Left hindlimb (tissue), 1 donor: ENCODE measurements at places on chromosomes 6 and 20.

- DNase-seq = peak; percentile 57
Observed at GRCh38 chr6:144006736-144007477, 1.2 kb downstream of the PLAGL1 start.

DNA sequence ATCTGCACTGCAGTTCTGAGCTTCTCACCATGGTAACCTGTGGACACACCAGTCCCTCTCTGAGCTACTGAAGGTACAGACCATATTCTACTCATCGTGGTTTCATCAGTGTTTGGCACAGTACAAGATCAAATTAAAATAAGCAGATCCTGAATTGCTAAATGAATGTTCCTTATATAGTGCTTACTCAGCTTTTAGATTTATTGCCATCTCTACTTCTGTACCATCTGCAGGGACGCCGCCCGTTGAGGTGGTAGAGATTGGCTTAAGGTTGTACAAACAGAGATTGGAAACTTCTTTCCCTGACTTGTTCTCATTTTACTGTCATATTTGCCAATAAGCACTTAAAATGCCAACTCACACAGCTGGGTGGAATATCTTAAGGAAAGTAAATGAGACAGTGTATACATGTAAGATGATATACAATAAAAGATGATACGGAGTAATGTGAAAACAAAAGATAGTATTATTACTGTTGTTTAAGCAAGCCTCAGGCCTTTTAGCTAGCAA, 223.4 kb upstream of the FOXQ1 start:
- no peak for DNase-seq

GRCh38 chr20:38680500-38681306, 43.6 kb upstream of the SLC32A1 start:
- no peak for DNase-seq

DNA sequence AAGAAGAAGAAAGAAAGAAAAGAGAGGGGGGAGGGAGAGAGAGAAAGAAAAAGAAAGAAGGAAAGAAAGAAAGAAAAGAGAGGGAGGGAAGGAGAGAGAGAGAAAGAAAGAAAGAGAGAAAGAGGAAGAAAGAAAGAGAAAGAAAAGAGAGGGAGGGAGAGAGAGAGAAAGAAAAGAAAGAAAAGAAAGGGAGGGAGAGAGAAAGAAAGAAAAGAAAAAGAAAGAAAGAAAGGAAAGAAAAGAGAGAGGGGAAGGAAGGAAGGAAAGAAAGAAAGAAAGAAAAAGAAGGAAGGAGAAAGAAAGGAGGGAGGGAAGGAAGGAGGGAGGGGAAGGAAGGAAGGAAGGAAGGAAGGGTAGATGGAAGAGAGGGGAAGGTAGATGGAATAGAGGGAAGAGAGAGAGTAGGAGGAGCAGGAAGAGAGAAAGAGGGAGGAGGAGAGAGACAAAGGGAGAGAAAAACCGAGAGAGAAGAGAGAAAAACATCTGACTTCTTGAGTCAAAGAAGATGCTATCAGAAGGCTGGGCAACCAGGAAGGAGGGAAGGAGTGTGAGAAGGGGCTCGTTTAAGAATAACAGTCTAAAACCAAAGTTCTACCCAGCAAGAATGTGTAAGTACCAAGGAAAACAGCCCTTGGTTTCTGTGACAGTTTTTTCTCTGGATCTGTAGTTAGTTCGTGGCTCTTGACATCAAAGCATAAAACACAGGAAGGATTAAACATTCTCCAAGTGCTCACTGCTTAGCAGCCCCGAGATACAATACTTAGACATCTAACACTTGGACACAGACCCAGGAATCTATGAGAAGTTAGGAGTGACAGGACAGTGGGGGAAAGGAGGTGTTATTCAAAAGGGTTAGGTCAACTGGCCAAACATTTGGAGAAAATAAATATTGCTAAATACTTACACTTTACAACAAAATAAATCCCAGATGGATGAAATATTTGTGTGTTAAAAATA, 131.9 kb upstream of the STMND1 start:
- no peak for DNase-seq

GRCh38 chr6:21384216-21384615, 209.3 kb upstream of the SOX4 start:
- DNase-seq = no peak

GRCh38 chr6:30348957-30349356, 4.0 kb downstream of the RPP21 start:
- no peak for DNase-seq

DNA sequence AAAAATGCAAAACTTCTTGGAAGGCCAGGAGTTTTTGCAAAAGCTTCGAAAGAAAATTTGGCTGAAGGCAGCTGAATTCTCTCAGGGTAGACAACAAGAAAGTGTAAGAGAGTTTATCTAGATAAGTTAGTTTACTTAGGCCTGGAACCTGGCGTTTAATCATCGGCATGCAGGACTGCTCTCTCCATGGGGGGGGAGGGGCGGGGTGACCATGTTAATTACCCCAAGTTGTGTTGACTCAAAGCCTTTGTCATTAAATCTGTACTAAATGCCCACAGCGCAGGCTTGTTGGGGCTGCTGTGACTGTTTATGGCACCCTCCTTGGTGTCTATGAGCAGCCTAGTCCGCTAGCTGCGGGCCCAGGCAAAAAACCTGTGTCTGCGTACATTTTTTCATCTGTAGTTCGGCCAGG, 20.1 kb upstream of the ZNF451 start:
- no peak for DNase-seq

DNA sequence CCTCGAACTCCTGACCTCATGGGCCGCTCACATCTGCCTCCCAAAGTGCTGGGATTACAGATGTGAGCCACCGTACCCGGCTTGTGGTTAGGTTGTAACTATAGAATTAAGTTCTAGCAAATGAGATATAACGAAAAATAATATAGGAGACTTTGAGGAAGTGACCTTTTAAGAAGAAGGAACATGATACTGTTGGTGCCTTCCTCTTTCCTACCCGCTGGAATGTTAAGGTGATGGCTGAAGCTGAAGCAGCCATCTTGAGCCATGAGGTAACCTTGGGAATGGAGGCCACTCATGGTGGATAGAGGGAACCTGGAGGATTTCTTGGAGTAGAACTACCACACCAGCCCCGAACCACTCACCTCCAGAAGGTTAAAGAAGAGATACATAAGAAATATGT, 48.1 kb upstream of the MDGA1 start:
- no peak for DNase-seq

DNA sequence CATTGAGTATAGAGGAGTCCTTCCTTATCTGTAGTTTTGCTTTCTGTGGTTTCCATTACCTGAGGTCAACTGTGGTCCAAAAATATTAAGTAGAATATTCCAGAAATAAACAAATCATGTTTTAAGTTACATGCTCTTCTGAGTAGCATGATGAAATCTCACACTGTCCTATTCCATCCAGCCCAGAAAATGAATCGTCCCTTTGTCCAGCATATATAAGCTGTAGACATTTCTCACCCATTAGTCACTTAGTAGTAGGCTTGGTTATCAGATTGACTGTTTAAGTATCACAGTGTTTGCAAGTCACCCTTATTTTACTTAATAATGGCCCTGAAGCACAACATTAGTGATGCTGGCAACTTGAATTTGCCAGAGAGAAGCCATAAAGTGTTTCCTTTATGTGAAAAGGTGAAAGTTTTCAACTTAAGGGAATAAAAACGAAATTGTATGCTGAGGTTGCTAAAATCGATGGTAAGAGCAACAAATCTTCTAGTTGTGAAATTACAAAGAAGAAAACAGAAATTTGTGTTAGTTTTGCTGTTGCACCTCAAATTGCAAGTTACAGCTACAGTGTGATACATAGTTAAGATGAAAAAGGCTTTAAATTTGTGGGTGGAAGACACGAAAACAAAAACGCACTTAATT, 198.6 kb upstream of the SIM1 start:
- DNase-seq = no peak

DNA sequence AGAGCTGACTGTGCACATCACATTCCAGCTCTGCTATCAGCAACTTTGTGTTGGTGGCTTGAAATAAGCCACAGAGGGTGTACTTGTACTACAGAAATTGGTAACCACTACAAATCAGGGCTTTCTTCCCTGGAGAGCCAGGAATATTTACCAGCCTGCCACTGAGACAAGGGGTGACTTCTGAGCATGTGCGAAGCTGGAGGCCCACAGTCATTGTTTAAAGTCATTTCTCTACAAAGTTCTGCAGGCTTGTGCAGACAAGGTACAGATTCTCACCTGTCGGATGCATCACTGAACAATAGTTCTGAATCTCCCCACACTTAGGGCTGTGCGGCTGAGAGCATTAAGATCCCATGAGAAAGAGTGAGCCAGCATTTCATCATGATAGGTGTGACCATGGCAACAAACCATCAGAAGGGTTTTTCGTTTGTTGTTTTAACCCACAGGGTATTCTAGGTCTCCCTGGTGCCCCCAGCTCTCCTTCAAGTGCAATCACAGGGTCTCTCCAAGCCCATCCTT, 292.8 kb downstream of the CDC5L start:
- DNase-seq = no peak

DNA sequence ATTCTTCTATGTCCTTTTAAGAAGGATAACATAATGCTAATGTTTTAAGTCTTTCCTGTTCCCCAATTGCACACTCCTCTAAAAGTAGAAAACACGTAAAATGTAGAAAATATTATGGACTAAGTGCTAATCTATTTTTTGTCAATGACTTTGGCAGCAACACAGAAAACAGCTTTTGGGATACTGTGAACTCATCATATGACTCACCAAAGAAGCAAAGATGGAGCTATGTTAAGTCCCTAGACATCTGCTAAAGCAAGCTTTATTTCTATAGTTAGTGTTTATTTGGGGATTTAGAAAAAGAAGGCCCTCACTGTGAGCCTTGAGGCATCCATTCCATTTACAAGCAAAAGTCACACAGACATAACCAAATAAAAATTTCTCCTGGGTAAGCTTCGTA, 23.0 kb downstream of the OPN5 start:
- no peak for DNase-seq

GRCh38 chr20:15485519-15485918, 1087.7 kb downstream of the KIF16B start:
- no peak for DNase-seq

DNA sequence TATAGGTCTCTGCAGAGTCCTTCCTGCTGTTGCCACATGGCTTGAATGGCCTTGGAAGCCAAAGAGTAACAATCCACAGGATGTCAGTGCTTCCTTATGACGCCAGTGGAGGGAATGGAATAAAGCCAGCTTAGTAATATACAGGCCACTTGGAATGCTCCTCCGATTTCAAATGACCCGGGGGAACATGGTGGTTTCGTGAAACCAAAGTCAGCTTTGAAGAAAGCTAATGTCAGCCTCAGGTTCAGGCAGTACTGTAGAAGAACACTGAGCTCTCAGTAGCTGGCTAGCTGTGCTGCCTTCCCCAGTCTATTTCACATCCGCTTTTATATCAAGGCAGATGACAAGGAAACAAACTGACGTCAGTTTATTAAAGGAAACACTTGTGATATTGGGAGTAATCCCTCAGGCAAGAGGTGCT, 189.1 kb downstream of the DTNBP1 start:
- DNase-seq = no peak

DNA sequence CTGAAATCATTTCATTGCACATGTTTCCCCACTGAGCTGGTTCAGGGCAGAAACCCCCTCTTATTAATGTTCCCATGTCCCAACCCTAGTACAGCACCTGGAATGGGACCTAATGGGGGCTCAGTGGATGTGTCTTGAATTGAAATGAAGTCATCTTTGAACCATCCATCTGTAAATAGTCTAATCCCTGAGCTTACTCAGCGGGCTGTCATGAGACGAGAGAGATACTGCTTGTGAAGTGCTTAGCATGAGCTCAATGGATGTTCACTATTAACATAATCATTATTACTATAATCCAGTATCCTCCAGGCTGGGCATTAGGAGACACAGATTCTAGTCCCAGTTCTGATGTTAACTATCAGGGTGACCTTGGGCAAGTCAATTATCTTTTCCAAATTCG, 106.6 kb upstream of the LRFN2 start:
- DNase-seq = no peak

- peak; percentile 48 for DNase-seq
Observed at GRCh38 chr6:75526502-75527127, 33.0 kb upstream of the FILIP1 start.

DNA sequence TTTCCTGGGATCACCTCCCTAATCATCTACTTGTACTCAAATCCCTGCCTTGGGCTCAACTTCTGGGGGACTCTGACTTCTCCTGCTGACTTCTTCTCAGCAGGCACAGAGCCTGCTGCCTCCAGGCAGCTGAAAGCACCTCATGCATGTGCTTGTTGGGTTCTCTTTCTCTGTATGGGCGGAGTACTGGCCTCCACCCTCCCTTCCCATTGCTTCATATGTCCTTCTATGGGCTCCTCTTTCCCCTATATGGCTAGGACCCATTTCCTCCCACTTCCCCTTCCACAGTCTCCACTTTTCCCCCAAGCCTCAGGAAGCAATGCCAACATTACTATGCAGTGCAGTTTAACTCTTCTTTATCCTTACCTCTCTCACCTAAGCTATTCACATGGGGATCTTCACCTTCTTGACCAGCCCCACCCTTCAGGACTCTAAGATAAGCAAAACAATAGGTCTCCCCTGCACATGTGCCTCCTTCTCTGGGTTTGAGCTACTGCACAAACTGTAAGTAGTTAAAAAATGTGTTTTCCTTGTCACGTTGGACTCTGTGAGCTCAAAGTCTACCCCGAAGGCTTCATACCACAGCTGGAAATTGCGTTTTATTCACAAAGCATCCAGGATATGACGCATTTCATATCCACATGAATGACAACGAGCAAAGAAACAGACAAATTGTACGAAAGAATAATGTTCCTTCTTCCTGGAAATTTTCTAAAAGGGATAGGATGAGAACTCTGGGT, 93.7 kb downstream of the CDS2 start:
- no peak for DNase-seq

GRCh38 chr20:18005170-18005989, 36.6 kb downstream of the MGME1 start:
- no peak for DNase-seq

DNA sequence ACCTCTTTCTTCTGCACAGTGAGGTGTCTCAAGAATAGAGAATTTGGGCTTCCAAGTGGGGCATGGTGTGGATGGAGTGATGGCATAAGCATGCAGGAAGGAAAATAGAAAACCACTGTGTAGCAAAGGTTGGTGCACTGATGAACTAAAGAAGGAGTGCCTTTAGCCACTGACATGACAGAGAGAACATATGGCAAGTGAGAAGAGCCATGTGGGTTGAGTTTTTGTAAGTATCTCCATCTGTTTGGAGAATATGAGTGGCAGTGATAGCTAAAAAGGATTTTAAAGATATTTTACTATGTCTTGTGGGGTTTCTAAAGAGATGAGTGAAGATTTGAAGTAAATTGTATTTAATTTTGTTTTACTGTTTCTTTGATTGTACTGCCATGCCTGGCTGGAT, 160.5 kb upstream of the GRIK2 start:
- no peak for DNase-seq

- no peak for DNase-seq
Observed at GRCh38 chr20:2871661-2872458, 1.4 kb upstream of the PTPRA start.

GRCh38 chr20:37172836-37173235, 6.3 kb upstream of the RPN2 start:
- no peak for DNase-seq
